ENCODE measurements at places on chromosomes 16 and 17. TPM values are rescaled to one million over a fixed set of nuclear protein-coding genes. Genes with fewer than 3 reads are reported as not detected.

Gene PDK2
- total RNA-seq: 37.8 TPM

Gene CENPT
- total RNA-seq: 39.9 TPM

Gene TNS4
- total RNA-seq: not detected

Gene CCDC78
- 1.8 TPM for total RNA-seq

Gene SRCIN1
- not detected for total RNA-seq

Measured in fibroblast of the aortic adventitia (primary cell).